Activated naive CD4-positive, alpha-beta T cell treated with anti-CD3 and anti-CD28 coated beads for 36 hours (primary cell): ENCODE measurements at places on chromosomes 7 and 10. TPM values are rescaled to one million over a fixed set of nuclear protein-coding genes. Genes with fewer than 3 reads are reported as not detected.

GRCh38 chr10:51052163-51052562 lies 22.1 kb upstream of the PRKG1 start:
- H3K36me3 ChIP-seq, result no peaks in the 10 kb centered on the region
- H3K4me3 ChIP-seq, result no peak overlapping the region
- no peak overlapping the region for H3K27ac ChIP-seq
- no peak for DNase-seq
- H3K27me3 ChIP-seq, result no peaks in the 10 kb centered on the region
- H3K4me1 ChIP-seq, result no peaks in the 10 kb centered on the region

- H3K27me3 ChIP-seq, result no peaks in the 10 kb centered on the region
- H3K4me1 ChIP-seq, result peaks cover under 1% of the 10 kb centered on the region
- DNase-seq, result no peak
- no peak overlapping the region for H3K27ac ChIP-seq
- H3K36me3 ChIP-seq, result peaks cover 5% of the 10 kb centered on the region
These were observed 52.7 kb downstream of the DENND11 start for GRCh38 chr7:141649137-141649864.

DNA sequence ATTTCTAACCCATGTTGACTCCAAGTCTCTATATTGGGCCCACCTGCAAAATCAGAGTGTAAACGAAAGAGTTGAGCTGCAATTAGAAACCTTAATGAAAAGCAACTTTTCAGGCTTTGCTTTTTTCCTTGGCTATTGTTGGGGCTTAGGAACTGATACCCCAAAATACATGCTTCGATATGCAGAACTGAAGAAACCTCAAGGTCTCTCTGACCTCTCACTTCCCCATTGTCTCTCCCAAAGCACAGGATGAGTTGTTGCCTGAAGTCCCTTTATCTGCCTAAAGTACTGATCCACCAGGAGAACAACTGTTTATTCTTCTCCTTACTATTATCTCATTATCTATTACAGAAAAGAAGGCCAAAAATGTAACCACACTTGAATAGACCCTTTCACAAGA lies 666.0 kb upstream of the LRRTM3 start:
- H3K27ac ChIP-seq, result no peak overlapping the region
- no peak for DNase-seq
- H3K27me3 ChIP-seq, result no peaks in the 10 kb centered on the region
- no peaks in the 10 kb centered on the region for H3K4me1 ChIP-seq
- H3K4me3 ChIP-seq, result no peak overlapping the region

DNA sequence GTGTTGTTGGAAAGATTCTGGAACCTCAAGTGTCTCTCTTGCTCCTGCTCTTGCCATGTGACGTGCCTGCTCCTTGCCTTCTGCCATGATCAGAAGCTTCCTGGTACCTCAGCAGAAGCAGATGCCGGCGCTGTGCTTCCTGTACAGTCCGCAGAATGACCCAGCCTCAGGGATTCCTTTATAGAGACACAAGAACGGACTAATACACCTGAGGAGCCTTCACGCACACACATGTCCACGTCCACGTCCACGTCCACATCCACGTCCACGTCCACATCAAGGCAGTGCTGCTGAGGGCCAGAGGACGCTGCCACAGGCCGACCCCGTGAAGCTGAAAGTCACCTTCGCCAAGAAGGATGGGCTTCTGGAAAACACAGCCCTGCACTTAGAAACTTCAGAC lies 190.1 kb downstream of the MAD1L1 start:
- peaks cover 9% of the 10 kb centered on the region for H3K36me3 ChIP-seq
- H3K27ac ChIP-seq, result no peak overlapping the region
- H3K27me3 ChIP-seq, result no peaks in the 10 kb centered on the region
- no peak for DNase-seq
- H3K4me1 ChIP-seq, result peaks cover 41% of the 10 kb centered on the region

Gene SLC26A3
- total RNA-seq, result not detected

DNA sequence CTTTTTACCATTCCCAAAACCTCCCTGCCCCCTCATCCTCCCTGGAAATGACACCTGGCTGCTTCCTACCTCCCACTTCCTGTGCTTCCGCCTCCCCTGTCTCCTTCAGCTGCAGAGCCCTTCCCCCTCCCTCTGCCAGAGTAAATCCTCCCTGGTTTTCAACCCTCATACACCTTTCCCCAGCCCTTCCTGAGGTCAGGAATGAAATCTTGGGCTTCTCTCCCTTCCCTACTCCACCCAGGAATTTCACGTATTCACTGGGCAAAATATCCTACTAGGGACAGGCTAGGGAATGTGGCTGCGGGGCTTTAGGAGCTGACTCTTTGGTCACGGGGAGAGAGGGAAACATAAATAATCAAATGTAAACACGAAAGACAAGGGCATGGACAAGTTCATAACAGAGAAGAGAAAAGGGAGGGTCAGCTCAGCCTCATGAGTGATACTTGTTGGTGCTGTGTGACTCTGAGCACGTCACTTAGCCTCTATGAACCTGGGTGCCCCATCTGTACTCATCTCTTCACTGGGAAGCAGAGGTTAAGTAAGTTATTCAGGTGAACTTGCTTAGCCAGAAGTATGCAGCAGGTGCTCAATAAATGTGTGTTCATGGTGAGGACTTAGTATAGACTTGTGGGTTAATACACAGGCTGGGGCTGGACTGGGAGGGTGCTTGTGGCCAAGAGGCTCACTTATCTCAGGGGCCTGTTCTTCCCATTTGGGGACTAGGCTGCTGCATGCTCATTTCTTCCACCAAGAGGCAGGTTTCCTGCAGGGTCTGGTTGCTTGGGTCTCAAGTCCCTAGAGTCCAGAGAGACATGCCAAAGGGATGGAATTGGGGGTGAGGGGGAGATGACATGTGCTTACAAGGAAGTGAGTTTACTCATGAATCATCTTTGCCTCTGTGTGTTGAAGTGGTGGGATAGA lies 10.0 kb upstream of the DUSP5 start:
- no peak overlapping the region for H3K4me3 ChIP-seq
- peaks cover 13% of the 10 kb centered on the region for H3K4me1 ChIP-seq
- DNase-seq, result no peak
- H3K36me3 ChIP-seq, result no peaks in the 10 kb centered on the region
- H3K27me3 ChIP-seq, result peaks cover 2% of the 10 kb centered on the region
- no peak overlapping the region for H3K27ac ChIP-seq

DNA sequence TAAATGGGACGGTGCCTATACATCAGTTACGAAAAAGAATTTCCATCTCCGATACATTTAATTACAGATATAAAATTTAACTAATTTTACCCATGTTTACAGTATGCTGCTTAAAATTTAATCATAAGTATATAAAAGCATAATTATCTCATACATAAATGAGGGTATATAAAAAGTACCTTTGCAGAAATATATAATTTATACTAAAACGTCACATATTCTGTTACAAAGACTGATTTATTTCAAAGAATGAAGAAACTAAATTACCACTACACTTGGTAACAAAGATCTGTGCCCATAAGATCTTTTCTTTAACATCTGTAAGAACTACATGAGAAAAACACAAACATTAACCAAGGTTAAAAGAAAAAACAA lies 2.8 kb downstream of the DOCK4 start:
- peaks cover 37% of the 10 kb centered on the region for H3K27me3 ChIP-seq
- H3K4me1 ChIP-seq, result peaks cover 27% of the 10 kb centered on the region
- no peak overlapping the region for H3K4me3 ChIP-seq
- no peak for DNase-seq
- no peak overlapping the region for H3K27ac ChIP-seq

DNA sequence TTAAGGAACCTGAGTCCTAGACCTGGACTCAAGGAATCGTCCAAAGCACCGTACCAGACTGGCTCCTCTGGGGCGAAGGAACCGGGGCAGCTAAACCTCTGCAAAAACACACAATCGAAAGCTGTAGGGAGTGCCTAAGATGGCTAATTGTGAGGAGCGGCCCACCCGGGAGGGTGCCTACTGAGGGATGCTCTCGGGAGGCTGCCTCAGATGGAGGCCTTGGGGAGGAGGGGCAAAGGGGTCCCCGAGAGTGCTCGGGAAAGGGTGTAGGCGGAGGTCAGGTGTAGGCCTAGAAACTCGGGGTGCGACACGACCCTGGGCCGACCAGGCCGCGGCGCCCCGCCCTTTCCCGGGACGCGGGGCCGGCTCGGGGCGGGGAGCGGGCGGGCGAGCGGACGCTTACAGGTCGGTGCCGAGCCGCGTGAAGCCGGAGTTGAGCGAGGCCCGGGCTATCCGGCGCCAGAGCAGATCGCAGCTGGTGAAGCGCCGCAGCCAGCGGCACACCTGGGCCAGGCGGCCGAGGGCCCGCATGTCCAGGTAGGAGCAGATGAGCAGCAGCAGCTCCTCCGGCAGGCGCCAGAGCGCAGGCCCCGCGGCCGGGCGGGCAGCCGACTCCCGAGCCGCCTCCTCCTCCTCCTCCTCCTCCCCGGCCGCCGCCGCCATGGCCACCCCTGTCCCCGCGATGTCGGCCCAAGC lies 844 bp downstream of the FBXW4 start:
- H3K27ac ChIP-seq, result peak overlapping the region; percentile 97
- DNase-seq, result peak; percentile 56
- H3K36me3 ChIP-seq, result peaks cover 3% of the 10 kb centered on the region
- H3K4me3 ChIP-seq, result peak overlapping the region; percentile 97

DNA sequence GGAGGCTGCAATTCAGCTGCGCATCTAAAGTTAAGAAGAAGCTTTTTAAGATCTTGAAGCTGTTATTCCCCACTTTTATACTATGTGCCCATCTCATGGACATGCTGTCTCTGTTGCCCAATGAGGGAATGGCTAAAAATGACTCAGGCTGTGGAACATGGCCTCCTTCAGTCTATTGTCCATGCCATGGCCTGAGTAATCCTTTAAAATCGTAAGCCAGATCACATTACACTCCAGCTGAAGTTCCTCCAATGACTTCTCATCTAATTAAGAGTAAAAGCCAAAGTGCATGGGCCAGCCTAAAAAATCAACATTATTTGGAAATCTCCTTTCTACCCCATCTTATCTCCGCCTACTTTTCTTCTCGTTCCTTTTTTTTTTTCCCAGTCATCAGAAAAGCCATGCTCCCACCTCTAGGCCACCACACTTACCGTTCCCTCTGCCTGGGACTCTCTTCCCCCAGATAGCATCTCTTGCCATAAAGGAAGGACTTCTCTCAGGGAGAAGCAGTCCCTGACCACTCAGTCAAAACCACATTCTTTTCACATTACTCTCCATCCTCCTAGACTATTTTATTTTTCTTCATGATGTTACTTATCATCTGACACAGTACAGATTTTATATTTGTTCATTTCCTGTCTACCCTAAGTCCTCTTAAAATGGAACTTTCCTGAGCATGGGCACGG lies 337.4 kb downstream of the PRPF18 start:
- no peaks in the 10 kb centered on the region for H3K36me3 ChIP-seq
- no peak for DNase-seq
- H3K27me3 ChIP-seq, result no peaks in the 10 kb centered on the region
- H3K4me1 ChIP-seq, result peaks cover 5% of the 10 kb centered on the region
- H3K27ac ChIP-seq, result no peak overlapping the region
- no peak overlapping the region for H3K4me3 ChIP-seq

DNA sequence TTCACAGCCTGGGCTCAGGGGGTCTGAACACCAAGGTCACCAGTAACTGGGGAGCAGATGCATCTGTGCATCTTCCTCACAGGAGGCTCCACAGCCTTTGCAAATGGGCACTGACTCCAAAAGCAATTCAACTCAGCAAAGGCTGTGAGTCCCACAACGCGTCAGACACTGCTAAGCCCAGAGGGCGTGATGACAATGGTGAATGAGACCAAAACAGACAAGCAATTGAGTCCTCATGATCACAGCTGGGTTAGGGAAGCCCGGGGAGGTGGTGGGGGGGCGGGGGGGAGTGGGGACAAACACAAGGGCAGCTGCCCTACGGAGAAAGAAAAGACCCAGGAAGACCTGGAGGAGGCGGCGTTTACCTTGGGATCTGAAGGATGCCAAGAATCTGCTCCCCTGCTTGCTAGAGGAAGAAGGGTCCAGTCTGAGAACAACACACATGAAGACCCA lies 61.6 kb upstream of the RNF32 start:
- no peaks in the 10 kb centered on the region for H3K36me3 ChIP-seq
- DNase-seq, result no peak
- no peak overlapping the region for H3K27ac ChIP-seq
- H3K4me3 ChIP-seq, result no peak overlapping the region
- H3K4me1 ChIP-seq, result no peaks in the 10 kb centered on the region

DNA sequence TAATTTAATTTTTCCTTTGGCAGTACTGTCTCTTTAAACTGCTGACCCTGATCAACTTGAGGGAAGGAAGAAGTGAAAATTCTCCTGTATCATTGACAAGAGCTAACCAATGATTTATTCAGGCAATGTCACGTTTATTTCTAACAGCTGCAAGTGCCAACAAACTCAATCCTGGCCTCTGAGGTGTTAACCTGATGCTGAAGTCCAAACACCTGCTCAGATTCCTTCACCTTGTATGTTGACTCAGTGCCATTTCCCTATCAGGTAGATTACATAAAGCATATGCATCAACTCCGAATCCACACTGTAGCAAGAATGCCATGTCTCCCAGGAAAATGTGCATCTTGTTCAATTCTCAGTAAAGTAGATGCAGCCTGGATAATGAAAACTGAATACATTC lies 820.0 kb downstream of the XPNPEP1 start:
- H3K4me1 ChIP-seq, result no peaks in the 10 kb centered on the region
- H3K27ac ChIP-seq, result no peak overlapping the region
- no peaks in the 10 kb centered on the region for H3K36me3 ChIP-seq
- no peak for DNase-seq
- no peaks in the 10 kb centered on the region for H3K27me3 ChIP-seq

Gene CAMK2B
- 0.38 TPM for total RNA-seq

DNA sequence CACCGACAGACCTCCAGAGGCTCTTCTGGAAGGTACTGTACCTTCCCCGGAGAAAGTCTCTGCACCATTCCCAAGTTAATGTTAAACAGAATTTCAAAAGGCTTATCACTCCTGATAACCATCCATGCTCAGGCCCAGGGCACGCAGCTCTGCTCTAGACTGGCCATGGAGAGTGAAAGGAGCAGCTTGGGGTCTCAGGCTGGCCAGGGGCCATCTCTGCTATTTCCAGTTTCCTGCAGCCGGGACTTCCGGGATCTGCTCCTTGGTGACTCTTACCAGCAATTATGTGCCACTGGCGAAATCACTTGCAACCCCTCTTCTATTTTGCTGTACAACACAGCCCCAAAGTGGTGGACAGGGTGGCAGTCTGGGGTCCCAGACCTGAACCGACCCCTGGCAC lies 6.0 kb downstream of the CLDN15 start:
- H3K4me3 ChIP-seq, result no peak overlapping the region
- peaks cover 8% of the 10 kb centered on the region for H3K36me3 ChIP-seq
- H3K4me1 ChIP-seq, result no peaks in the 10 kb centered on the region
- H3K27ac ChIP-seq, result no peak overlapping the region
- no peak for DNase-seq

DNA sequence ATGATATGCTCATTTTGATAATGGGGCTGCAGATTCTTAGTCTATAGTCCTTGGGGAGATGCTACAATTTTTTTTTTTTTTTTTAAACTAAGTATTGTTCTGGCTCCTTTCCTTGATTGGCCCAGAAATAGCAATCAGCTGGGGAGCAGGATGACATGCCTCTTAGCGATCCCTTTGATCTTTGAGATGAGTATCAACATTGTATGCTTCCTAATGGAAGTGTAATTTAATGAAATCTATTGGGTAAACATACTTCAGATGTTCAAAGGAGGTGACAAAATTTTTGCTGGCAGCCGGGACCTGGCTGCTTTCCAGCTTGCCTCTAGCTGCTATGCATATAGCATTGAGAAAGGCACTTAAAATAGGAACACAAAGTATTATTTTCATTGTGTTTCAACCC lies 43.5 kb downstream of the VTI1A start:
- no peak overlapping the region for H3K4me3 ChIP-seq
- no peak for DNase-seq
- H3K36me3 ChIP-seq, result peaks cover 3% of the 10 kb centered on the region
- no peaks in the 10 kb centered on the region for H3K27me3 ChIP-seq
- no peak overlapping the region for H3K27ac ChIP-seq

- peaks cover 26% of the 10 kb centered on the region for H3K36me3 ChIP-seq
- no peaks in the 10 kb centered on the region for H3K27me3 ChIP-seq
- H3K4me1 ChIP-seq, result peaks cover 19% of the 10 kb centered on the region
- no peak for DNase-seq
These were observed 11.1 kb downstream of the SLC35G1 start for GRCh38 chr10:93904901-93905300.
